ENCODE measurements at places on chromosomes 12 and 14. TPM values are rescaled to one million over a fixed set of nuclear protein-coding genes. Genes with fewer than 3 reads are reported as not detected.

- H3K4me3 ChIP-seq, result no peak overlapping the region
- H3K27me3 ChIP-seq, result no peaks in the 10 kb centered on the region
- no peak for DNase-seq
- no peaks in the 10 kb centered on the region for H3K36me3 ChIP-seq
- no peak overlapping the region for H3K27ac ChIP-seq
Measured at GRCh38 chr12:79764641-79765040, 73.9 kb upstream of the PAWR start.

GRCh38 chr14:52219488-52220084, 47.9 kb upstream of the PTGDR start:
- H3K36me3 ChIP-seq, result no peaks in the 10 kb centered on the region
- no peak overlapping the region for H3K27ac ChIP-seq
- DNase-seq, result no peak
- H3K4me3 ChIP-seq, result no peak overlapping the region
- H3K27me3 ChIP-seq, result no peaks in the 10 kb centered on the region

DNA sequence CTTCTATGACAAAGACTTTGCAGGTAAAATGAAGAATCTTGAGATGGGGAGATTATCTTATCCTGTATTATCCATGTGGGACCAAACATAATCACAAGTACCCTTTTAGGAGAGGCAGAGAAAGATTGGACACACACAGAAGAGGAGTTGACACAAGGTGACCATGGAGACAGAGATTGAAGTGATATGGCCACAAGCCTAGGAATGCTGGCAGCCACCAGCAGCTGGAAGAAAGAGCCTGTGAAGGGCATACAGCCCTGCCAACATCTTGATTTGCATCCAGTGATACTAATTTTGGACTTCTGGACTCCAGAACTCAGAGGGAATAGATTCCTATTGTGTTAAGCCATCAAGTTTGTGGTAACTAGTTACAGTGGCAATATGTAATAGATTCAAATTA, 78.1 kb downstream of the RPS29 start:
- H3K27ac ChIP-seq, result no peak overlapping the region
- no peaks in the 10 kb centered on the region for H3K27me3 ChIP-seq
- DNase-seq, result no peak

SIX6 gene
- not detected for total RNA-seq

SLCO1A2 gene
- not detected for total RNA-seq
